Neuronal stem cell (in vitro differentiated cells): ENCODE measurements at places on chromosomes 3 and 15.

DNA sequence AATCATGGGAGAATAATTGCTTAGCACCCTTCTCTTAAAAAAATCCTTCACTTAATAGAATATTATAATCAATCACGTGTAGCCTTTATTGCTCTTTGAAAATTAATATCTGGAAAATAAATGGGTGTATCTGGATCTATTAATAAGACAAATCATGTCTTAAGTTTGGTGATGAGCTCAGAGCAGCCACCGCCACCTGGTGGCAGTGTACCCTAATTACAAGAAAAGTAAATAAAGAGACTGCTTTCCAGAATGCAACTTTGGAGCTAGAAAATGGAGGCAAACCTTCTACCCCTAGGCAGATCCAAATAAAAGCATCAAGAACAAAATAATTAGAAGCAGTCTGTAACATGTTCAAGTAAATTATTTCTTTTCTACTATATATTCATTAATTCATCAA lies 43.5 kb downstream of the EPHB1 start:
- no peak for DNase-seq

GRCh38 chr3:149460117-149460516 lies 14.4 kb upstream of the TM4SF4 start:
- no peak for DNase-seq

DNA sequence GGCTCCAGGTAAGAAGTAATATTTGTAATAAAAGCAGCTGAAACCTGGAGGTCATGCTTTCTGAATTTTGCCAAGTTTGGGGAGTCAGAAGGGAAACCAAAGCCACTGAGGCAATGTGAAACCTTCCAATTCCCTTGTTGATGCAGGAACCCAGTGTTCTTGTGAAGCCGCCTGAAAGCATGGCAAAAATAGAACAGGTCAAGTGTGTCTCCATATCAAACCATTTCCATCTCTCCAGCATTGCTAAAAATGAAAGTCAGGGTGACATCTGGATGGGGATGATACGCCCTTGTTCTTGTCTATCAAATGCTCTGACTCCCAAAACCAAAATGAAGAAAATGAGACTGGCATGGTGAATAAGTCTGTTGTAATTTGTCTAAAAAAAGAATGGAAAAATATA lies 362.5 kb downstream of the VPS13C start:
- no peak for DNase-seq

DNA sequence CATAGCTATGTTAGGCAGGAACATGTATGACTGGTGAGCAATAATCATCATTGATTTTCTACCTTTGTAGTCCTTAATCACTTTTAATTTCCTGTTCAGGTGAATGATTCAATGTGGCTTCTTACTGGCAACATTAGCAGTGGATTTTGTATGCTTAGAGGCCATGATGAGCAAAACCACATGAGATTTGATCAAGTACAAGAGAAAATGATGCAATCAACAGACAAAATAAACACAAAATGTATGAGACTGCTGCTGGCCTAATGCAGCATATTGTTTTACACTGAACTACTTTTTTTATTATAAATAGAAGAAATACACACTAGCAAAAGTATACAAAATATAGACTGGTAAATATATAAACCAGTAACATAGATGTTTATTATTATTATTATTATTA lies 47.5 kb upstream of the SI start:
- no peak for DNase-seq

DNA sequence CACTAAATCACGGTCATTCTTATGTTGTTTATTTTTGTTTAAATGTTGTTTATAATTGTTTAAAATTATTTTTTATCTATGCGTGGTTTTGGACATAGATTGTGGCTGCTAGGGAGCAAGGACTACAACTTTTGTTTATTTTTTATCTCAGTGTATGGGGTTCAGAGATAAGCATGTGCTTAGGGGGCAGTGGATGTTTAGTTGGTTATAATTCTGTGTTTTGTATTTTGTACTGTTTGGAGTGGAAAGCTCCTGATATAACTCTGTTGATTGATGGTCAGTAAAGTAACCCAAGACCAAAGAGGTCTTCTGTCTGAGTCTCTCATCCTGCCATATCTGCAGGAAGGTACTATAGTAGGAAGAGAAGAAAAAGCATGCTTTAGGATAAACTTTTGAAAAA lies 36.5 kb upstream of the NPHP3 start:
- no peak for DNase-seq

- no peak for DNase-seq
Measured at GRCh38 chr3:152037953-152038352, 164.5 kb downstream of the SUCNR1 start.

- DNase-seq: peak; percentile 81
Measured at GRCh38 chr3:119034256-119035013, at the start of gene IGSF11. Gene IGSF11, minus strand, starts transcription at chr3:119034846. Its CDS starts 264 bp downstream, at chr3:119034582.

DNA sequence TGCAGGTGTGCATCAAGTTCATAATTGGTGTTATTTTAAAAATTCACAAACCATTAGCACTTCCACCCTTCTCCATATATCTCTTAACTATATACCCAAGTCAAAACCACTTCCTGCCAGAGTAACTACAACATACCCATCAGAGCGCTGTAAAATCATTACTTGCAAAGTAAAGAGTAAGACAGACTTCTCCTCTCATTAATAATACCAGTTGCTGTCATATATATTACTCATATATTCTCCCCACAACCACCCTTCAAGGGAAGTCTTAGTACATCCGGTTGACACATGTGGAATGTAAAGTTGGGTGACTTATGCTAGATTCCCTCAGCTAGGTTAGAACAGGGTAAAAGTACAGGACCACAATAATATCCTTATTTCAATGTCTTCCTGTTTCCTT lies 5.6 kb downstream of the TERC start:
- DNase-seq: no peak

GRCh38 chr3:119536757-119537156 lies 22.7 kb downstream of the CD80 start:
- no peak for DNase-seq

DNA sequence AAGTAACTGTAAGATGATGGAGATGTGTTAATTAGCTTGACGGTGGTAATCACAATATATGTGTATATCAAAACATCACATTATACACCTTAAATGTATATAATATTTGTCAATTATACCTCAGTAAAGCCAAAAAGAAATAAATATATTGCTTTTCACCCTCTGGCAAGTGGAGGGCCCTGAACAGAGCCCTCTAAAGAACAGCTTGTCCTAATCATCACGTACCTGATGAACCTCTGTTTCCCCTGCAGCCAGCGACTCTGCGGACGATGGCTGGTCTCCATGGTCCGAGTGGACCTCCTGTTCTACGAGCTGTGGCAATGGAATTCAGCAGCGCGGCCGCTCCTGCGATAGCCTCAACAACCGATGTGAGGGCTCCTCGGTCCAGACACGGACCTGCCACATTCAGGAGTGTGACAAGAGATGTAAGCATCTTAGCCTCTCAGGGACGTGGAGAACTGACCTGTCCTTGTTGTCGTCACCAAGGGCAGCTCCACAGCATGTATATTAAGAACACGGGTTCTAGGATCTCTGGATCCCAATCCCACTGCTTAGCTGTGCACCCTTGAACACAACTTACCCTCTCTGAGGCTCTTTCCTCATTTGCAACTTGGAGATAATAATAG lies 6.3 kb downstream of the THBS1 start:
- no peak for DNase-seq

- DNase-seq: no peak
Measured at GRCh38 chr15:71290002-71290401, 174.7 kb downstream of the THSD4 start.

GRCh38 chr15:40854161-40854560 lies 10.3 kb downstream of the SPINT1 start:
- no peak for DNase-seq

GRCh38 chr15:99438691-99439523 lies 126.9 kb upstream of the MEF2A start:
- DNase-seq: no peak

GRCh38 chr3:5080779-5081550 lies 41.1 kb upstream of the ARL8B start:
- no peak for DNase-seq

DNA sequence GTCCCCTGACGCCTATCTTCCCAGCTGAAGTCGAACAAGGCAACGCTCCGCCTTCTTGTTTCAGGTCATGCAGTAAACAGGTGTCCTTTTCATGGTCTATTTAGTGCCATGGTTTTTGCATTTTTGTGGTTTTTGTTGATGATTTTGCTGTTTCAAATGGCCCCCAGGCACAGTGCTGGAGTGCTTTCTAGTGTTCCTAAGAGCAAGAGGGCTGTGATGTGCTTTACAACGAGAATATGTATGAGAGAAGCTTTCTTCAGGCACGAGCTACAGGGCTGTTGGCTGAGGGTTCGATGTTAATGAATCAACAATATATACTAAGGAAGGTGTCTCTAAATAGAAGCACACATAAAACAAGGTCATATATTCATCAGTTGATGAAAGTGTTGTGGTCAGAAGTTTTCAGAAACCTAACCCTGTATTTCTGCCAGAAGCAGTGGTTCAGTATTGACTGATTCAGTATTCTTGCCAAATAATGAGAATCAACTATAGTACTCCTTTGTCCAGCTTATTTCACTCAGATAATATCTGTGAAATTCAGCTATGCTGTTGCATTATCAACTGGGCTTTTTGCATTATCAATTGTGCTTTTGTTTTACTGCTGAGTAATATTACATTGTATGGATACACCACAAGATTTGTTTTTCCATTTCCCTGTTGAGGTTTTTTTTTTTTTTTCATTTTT lies 18.5 kb downstream of the LIMD1 start:
- no peak for DNase-seq

DNA sequence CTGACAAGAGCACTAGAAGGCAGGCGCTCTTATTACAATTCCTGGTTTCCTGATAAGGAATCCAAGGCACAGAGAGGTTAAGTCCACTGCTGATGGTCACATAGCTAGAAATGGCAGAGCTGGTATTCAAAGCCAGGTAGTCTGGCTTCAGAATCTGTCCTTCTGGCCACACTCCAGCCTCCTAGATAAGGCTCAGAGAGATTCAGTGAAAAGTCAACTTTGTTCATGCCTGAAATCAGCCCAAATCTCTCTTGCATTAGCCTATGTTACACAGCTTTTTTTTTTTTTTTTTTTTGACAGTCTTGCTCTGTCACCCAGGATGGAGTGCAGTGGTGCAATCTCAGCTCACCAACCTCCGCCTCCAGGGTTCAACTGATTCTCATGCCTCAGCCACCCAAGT lies 21.1 kb upstream of the CMTM8 start:
- DNase-seq: no peak

DNA sequence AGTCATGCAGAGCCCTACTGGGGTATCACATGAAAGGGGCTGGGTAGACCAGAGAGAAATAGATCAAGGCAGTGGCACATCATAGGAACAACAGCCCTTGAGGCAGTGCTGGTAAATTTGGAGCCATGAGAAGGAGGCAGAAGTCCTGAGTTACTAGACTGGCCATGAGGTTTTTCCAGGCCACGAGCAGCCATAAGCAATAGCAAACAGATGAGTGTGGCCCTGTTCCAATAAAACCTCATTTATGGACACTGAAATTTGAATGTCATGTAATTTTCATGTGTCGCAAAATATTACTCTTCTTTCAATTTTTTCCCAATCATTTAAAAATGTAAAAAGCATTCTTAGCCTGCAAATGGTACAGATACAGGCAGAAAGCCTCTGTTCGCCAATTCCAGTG lies 28.1 kb upstream of the LRRN1 start:
- DNase-seq: no peak

- no peak for DNase-seq
Measured at GRCh38 chr3:38370861-38371260, 24.3 kb downstream of the XYLB start.

- DNase-seq: no peak
Measured at GRCh38 chr3:140078940-140079339, 144.0 kb downstream of the CLSTN2 start.

DNA sequence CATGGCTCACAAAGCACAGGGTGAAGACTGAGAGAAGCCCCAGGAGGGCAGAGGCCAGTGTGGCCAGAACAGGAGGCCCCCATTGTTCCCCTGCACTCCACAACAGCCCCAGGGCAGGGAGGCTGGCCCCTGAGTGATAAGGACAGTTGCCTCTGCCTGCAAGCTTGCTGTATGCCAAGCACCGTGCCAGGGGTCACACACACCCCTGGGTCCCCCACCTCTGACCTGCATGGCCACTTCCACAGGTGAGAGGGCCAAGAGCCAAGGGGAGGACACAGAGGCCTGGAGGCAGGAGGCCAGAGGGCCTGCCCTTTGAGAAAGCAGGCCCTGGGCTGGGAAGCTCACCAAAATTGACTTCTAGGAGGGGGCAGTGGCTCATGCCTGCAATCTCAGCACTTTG lies 23.7 kb downstream of the ATRIP start:
- no peak for DNase-seq

DNA sequence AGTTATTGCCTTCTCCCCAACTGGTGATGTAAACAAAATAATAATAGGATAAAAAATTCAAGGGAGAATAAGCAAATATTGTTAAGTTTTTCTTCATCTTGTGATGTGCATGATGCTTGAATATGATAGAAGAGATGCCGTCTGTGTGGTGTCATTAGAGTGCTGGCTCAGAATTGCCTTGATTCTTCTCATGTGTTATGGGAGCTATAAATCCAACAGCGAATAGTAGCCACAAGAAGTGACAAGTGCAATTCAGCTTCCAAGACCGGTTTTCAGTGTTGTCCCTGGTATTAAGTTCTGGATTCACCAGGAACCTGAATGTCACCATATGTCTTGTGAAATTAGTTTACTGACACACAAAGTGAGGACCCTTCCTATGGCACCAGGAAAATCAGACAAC lies 547.0 kb downstream of the NSUN3 start:
- DNase-seq: no peak

DNA sequence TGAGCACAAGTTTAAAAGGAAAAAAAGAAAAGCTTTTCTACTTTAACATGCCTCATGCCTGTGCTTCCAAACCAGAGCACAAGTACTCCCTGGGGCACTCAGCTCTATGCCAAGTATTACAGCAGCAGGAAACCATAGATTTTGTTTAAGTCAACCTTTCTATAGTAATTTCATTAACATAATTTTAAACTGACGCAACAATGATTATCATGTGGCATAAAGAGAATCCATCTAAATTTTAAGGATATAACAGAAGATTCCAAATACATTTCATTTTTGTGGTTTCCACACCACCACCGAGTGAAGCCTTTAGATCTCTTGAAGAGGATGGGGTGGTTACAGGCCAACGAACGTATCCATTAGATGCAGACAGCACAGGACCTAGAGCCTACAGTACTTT lies 112.1 kb downstream of the TNIK start:
- no peak for DNase-seq

DNA sequence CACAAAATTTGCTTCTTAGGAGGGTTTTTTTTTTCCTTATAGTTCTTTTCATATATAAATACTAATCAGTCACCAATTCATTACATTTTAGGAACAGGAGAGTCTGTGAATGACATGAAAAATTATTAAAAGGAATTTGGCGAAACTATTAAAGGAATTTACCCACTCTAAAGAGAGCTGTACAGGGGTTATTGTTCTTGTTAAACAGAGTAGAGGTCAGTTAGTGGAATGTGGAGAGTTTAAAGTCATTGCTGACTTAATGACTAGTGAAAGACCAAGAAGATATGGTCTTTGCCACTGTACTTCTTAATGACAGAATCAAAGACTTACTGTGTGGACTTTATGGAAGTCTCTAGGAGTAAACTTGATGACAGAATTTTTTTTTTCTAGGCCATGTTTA lies 333.6 kb upstream of the C2CD4B start:
- no peak for DNase-seq
